Adrenal gland (tissue), 19 donors: ENCODE measurements at places on chromosomes 13 and 19. TPM values are rescaled to one million over a fixed set of nuclear protein-coding genes. Genes with fewer than 3 reads are reported as not detected.
A peak's percentile ranks its signal among the peaks of the same experiment; 100 is the strongest.

DNA sequence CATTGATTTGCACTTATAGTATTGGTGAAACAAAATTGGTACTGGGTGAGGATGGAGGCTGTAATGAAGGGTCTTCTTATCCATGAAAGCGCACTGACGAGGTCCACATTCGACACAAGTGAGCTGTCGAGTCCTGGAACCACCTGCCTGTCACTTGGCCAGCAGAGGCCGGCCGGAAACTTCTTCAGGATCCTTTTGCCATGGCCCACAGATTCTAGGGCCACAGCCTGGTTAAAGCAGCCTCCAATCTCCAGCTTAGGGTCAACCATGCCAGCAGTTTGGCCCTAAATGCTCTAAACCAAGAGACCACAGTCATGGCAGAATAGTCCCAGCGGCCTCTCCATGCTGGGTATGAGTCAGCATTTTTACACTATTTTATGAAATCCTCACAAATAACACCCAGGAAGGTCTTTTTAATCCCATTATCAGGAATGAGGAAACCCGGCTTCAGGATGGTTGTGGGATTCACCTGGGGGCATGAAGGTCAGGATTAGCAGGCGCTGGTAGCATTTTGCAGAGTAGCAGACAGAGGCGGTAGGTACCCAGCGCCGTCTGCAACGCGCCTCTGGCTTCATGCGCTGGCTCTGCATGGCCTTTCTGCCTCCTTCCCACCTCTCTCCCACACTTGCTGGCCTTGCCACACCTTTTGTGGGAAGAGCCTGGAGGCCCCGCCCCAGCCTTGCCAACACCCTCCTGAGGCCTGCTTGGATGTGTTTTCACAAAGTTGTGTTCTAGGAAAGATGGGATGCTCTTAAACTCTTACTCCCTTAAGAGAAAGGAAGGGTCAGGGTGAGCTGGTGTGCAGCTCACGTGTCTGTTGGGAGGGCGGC, 15.2 kb downstream of the GAS6 start:
- no peaks in the 10 kb centered on the region for H3K27me3 ChIP-seq
- H3K4me1 ChIP-seq, result peaks cover 15% of the 10 kb centered on the region
- peak; percentile 52 for DNase-seq
- H3K27ac ChIP-seq, result no peak overlapping the region
- no peak overlapping the region for H3K4me3 ChIP-seq

DNA sequence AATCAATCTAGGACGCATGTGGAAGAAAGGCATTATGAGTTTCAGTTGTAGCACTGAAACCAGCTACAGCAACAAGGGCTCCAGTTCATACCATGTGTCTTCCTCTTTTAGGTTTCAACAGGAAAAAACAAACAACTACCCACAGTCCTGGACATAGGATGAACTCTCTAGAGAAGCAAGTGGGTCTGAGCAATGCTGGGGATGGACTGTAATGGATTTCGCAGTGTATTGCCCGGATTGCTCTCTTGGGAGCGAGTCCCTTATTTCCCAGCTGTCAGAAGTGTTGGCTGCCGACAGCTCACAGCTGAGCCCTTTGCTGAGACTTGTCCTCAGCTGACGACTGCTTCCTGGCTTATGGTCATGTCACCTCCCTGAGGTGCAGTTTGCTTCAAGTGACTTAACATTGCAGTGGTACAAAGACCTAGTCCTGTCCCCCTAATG, 12.1 kb upstream of the MYCBP2 start:
- no peaks in the 10 kb centered on the region for H3K27me3 ChIP-seq
- DNase-seq, result no peak
- no peaks in the 10 kb centered on the region for H3K4me1 ChIP-seq
- no peak overlapping the region for H3K4me3 ChIP-seq

DNA sequence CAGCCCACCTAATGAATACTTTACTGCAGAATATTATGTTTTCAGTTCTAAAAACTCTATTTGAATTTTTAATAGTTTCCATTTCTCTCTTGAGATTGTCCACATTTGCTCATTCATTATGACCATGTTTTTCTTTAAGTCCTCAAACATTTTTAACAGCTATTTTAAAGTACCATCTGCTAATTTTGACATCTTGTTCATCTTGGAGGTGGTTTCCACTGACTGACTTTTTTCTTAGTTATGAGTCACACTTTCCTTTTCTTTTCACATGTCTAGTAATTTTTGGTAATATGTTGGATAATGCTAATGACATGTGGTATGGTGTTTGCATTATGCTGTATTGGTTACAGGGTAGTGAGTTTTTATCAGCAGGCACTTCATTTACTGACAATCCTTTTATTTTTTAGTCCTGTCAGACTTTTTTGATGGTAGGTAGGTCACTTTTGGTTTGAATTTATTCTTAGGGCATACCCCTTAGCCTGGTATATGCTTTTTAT, 15.4 kb upstream of the ESD start:
- no peak overlapping the region for H3K4me3 ChIP-seq
- no peak overlapping the region for H3K27ac ChIP-seq
- H3K4me1 ChIP-seq, result no peaks in the 10 kb centered on the region
- no peaks in the 10 kb centered on the region for H3K27me3 ChIP-seq
- H3K36me3 ChIP-seq, result no peaks in the 10 kb centered on the region

GRCh38 chr13:94259984-94260383, 219.5 kb downstream of the DCT start:
- no peak for DNase-seq
- no peaks in the 10 kb centered on the region for H3K4me1 ChIP-seq
- H3K27me3 ChIP-seq, result no peaks in the 10 kb centered on the region
- no peak overlapping the region for H3K27ac ChIP-seq
- H3K4me3 ChIP-seq, result no peak overlapping the region
- no peaks in the 10 kb centered on the region for H3K36me3 ChIP-seq

The PPP1R13L gene
- 11.9 TPM for polyA plus RNA-seq

The CEACAM16 gene
- 0.57 TPM for polyA plus RNA-seq

DNA sequence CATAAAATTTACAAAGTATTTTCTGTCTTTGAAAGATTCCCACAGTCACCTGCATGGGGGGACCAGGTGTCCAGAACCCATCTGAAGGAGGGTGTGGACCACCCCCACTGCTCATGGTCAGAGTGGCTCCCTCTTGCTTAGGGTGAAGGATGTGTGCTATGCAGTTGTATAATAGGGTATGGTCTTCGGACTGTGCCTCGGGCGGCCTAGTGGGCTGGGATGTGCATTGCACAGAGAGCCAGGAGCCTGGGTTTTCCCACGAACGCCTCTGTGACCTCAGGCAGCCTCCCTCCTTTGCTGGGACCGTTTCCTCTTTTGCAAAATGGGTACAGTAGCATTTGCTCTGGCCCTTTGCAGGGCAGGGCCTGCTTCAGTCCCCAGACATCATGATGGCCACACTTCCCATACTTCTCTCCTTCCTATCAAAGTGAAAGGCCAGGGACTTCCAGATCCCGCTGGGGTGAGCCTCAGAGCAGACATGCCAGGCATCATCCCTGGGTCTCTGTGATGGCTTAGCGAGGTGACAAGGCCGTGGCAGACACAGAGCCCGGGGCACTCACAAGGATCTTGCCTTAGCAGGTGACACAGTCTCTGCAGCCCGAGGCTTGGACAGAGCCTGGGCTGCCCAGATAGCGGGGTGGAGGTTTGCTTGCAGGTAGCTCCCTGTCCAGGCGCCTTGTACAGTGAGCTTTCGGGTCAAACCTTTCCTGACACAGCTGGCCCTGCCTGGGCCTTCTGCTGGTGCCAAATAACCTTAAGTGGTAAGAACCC, 59.4 kb upstream of the ZNF536 start:
- no peaks in the 10 kb centered on the region for H3K4me1 ChIP-seq
- no peak overlapping the region for H3K27ac ChIP-seq
- H3K27me3 ChIP-seq, result no peaks in the 10 kb centered on the region
- no peak overlapping the region for H3K4me3 ChIP-seq
- no peak for DNase-seq

- no peak overlapping the region for H3K4me3 ChIP-seq
- H3K27me3 ChIP-seq, result no peaks in the 10 kb centered on the region
- H3K27ac ChIP-seq, result no peak overlapping the region
- no peak for DNase-seq
- no peaks in the 10 kb centered on the region for H3K36me3 ChIP-seq
Observed at GRCh38 chr13:100040196-100040595, 48.7 kb upstream of the PCCA start.

The COL4A1 gene
- polyA plus RNA-seq, result 127 TPM

GRCh38 chr13:95457294-95457693, 95.2 kb upstream of the CLDN10 start:
- H3K27me3 ChIP-seq, result no peaks in the 10 kb centered on the region
- H3K36me3 ChIP-seq, result no peaks in the 10 kb centered on the region
- no peak for DNase-seq
- H3K4me1 ChIP-seq, result no peaks in the 10 kb centered on the region
- no peak overlapping the region for H3K27ac ChIP-seq
- H3K4me3 ChIP-seq, result no peak overlapping the region

DNA sequence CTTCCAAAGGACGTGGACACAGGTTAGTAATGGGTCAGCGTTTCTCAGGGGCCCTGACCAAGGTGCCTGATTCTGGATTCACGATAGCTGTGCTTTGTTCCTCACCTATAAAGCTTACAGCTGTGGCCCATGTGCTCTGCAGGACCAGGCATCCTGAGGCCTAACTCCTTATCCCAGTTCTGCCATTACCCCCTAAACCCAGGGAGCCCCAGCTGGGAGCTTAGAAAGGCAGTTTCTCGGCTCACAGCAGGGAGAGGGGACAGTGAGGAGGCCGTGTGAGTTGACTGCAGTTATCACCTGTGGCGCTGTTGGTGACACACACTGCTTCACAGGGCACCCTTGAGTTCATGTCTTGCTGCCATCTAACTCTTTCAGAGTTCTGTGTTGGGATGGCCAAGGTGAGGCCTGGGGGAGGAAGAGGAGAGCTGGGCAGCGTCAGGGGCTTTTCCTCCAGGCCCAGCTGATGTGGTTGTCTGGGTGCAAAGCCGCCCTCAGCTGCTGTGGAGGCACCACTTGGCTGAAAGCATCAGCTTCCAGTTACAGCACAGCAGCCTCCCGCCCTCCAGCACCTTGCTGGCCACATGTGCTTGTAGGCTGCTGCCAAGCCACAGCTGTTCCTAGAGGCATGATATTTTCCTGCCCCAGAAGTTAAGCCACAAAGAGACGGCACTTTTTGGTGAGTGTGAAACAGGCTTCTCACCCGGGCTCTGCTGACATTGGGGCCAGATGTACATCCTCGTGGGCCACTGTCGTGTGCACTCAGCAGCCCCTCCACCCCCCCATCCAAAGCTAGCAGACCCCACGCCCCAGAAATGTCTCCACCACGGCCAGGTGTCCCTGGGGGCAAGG, 99.6 kb upstream of the MCF2L start:
- peaks cover 4% of the 10 kb centered on the region for H3K36me3 ChIP-seq
- no peaks in the 10 kb centered on the region for H3K27me3 ChIP-seq
- no peak overlapping the region for H3K4me3 ChIP-seq
- DNase-seq, result no peak
- H3K4me1 ChIP-seq, result no peaks in the 10 kb centered on the region

DNA sequence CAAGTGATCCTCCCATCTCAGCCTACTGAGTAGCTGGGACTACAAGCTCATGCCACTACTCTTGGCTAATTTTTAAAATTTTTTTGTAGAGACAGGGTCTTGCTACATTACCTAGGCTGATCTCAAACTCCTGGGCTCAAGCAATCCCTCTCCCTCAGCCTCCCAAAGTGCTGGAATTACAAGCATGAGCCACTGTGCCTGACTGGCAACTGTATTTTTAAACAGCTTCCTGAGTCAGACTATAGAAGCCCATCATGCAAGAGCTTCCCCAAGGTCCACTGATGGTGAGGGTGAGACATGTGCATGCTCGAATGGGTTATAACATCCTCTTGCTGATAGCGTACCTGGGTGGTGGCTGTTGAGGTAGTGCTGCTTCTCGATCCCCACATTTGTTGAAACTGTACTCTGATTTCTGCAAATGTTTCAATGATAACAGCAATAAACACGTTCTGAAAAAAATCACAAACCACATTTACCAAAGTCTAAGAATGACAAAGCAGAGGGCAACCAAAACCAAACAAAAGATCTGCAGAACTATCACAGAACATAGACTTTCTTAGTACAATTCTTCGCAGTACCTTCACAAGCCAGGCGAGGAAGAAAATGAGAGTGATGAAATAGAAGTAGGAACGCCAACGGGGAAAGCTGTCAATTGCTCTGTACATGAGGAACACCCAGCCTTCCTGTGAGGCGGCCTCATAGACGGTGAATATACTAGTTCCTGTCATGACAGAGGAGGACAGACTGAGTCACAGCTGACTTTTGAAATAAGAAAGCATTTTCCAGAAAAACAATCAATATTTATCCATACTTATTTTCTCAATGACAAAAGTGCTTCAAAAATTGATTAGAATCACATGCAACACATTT, 124.4 kb downstream of the NALCN start:
- no peak overlapping the region for H3K27ac ChIP-seq
- no peak overlapping the region for H3K4me3 ChIP-seq
- no peak for DNase-seq
- H3K36me3 ChIP-seq, result no peaks in the 10 kb centered on the region
- H3K27me3 ChIP-seq, result no peaks in the 10 kb centered on the region

The CEBPA gene
- 0.60 TPM for polyA plus RNA-seq

The ZNF180 gene
- 4.7 TPM for polyA plus RNA-seq

DNA sequence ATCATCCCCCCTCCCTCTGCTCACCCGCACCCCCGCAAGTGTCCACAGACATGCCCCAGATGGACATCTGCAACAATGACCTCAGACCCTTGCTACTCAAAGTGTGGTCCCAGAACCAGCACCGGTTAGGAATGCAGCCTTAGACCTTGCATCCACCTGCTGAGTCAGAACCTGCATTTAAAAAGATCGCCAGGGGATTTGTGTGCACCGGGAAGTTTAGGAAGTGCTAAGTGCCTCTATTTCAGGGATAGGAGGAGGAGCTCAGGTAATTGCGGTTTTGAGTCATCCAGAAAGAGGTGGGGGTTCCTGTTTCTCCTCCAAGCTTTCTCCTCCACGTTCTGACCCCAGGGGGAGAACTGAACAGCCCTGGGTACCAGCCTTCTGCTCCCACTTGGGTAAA, 46.2 kb downstream of the CACNA1A start:
- no peak overlapping the region for H3K27ac ChIP-seq
- no peaks in the 10 kb centered on the region for H3K4me1 ChIP-seq
- no peak overlapping the region for H3K4me3 ChIP-seq
- DNase-seq, result no peak
- no peaks in the 10 kb centered on the region for H3K36me3 ChIP-seq

DNA sequence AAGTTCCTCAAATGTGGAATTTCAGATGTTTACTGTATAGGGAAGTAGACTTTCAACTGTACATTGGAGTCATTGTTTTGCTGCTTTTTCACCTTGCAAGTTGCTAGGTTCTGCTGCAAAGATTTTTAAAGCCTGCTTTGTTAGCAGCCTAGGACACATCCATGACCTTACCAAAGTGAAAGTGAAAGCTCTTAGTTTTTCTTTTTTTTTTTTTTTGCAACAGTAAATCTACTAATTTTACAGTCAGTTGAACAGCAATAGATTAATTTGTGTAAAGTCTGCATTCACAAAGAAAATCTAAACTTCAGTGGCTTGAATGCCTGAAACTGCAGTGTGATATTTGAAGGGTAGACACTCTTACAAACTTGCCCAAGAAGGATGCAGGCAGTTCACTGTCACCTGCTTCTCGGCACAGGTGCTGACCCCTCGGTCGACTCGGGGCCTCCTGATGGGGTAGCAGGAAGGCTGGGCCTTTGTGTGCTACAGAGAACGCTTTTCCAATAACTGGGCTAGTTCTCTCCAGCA, 5.0 kb upstream of the MTIF3 start:
- H3K27ac ChIP-seq, result no peak overlapping the region
- H3K36me3 ChIP-seq, result no peaks in the 10 kb centered on the region
- no peak overlapping the region for H3K4me3 ChIP-seq
- no peaks in the 10 kb centered on the region for H3K27me3 ChIP-seq

GRCh38 chr13:28357911-28358433, 137.0 kb downstream of the FLT1 start:
- no peak for DNase-seq
- no peaks in the 10 kb centered on the region for H3K36me3 ChIP-seq
- no peak overlapping the region for H3K4me3 ChIP-seq
- no peaks in the 10 kb centered on the region for H3K27me3 ChIP-seq
- no peaks in the 10 kb centered on the region for H3K4me1 ChIP-seq
- H3K27ac ChIP-seq, result no peak overlapping the region
